ENCODE measurements at places on chromosomes 11 and 22. TPM values are rescaled to one million over a fixed set of nuclear protein-coding genes. Genes with fewer than 3 reads are reported as not detected.

- no peaks in the 10 kb centered on the region for H3K36me3 ChIP-seq
- no peak overlapping the region for H3K27ac ChIP-seq
- DNase-seq = no peak
- H3K4me1 ChIP-seq = peaks cover 6% of the 10 kb centered on the region
These were observed 591.3 kb upstream of the ARHGAP42 start for GRCh38 chr11:100095809-100096208.

DNA sequence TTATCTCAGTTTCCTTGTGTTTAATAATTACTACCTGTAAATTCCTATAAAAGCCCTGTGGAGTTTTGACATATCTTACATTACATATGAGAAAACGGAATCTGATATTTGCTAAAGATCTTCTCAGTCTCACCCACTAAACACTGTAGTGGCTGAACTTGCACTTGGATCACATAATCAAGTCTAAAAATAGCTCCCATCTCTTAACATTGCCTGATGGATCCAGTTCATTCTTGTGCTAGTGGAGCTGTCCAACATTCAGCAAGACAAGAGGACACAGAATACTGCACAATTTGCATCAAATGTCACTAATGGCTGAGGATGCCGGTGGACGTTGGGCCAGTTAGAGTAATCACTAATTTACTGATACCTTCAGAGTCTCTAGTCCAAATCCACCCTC, 569.9 kb upstream of the ANO5 start:
- H3K27me3 ChIP-seq = no peaks in the 10 kb centered on the region
- no peak for DNase-seq
- no peak overlapping the region for H3K4me3 ChIP-seq
- no peaks in the 10 kb centered on the region for H3K4me1 ChIP-seq

GRCh38 chr22:49481659-49482399, 345.8 kb downstream of the BRD1 start:
- no peaks in the 10 kb centered on the region for H3K27me3 ChIP-seq
- H3K36me3 ChIP-seq = no peaks in the 10 kb centered on the region
- no peak overlapping the region for H3K27ac ChIP-seq

GRCh38 chr11:126452241-126453101, 97.0 kb downstream of the ST3GAL4 start:
- H3K36me3 ChIP-seq = no peaks in the 10 kb centered on the region
- H3K27ac ChIP-seq = no peak overlapping the region
- H3K4me1 ChIP-seq = no peaks in the 10 kb centered on the region

DNA sequence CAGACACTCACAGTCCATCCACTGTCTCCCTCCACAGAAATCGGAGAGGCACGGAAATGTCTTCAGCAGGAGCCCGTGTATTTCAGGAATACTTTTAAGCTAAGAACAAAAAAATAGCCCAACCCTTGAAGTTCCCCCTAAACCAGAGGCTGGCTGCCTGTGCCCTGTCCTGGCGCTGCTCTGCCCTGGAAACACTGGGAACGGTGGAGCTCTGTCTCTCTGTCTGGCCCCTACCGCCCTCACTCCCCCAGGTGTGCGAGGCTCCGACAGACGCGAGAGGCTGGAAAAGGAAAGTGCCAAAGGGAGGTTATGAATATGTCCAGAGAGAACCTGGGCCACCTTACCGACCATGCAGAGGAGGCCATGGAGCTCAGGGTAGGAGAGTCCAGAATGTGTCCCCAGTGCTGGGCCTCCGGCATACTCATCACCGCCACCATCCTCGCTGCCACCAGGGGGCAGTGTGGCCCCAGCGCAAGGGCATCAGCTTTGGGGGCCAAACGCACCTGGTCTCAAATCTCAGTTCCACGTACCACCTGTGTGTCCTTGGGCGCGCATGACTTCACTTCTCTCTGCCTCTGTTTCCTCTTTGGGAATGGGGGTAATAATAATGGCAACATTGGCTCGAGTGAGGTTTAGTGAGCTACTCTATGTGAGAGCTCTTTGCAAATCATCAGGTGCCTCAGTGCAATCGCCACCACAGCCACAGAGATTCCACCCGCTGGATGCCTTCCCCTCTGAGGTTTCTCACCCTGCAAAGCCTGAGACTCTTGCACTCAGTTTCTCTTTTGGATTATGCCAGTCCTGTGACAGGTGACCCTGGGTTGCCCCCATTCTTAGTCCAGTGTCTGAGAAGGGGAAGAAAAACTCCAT, 10.4 kb upstream of the SLCO2B1 start:
- H3K27ac ChIP-seq = no peak overlapping the region
- peak; percentile 33 for DNase-seq
- H3K4me1 ChIP-seq = no peaks in the 10 kb centered on the region
- H3K36me3 ChIP-seq = no peaks in the 10 kb centered on the region
- no peak overlapping the region for H3K4me3 ChIP-seq
- no peaks in the 10 kb centered on the region for H3K27me3 ChIP-seq

DNA sequence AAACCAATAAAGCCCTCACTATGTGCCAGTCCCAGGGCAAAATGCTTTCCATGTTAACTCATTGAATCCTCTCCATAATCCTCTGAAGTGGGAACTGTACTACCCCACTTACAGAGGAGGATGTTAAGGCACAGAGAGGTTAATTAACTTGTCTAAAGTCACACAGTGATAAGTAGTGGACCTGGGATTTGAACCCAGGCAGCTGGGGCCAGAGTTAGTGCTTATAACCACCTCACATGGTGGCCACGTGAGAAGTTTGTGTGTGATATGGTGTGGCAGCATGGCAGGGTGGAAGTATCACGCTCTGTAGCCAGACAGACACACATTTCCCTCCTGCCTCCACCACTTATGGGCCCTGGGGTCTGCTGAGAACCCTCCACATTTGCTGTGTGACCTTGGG, 16.5 kb downstream of the PARVG start:
- H3K4me3 ChIP-seq = no peak overlapping the region
- H3K27ac ChIP-seq = no peak overlapping the region
- H3K27me3 ChIP-seq = no peaks in the 10 kb centered on the region
- no peak for DNase-seq
- no peaks in the 10 kb centered on the region for H3K4me1 ChIP-seq
- H3K36me3 ChIP-seq = no peaks in the 10 kb centered on the region

DNA sequence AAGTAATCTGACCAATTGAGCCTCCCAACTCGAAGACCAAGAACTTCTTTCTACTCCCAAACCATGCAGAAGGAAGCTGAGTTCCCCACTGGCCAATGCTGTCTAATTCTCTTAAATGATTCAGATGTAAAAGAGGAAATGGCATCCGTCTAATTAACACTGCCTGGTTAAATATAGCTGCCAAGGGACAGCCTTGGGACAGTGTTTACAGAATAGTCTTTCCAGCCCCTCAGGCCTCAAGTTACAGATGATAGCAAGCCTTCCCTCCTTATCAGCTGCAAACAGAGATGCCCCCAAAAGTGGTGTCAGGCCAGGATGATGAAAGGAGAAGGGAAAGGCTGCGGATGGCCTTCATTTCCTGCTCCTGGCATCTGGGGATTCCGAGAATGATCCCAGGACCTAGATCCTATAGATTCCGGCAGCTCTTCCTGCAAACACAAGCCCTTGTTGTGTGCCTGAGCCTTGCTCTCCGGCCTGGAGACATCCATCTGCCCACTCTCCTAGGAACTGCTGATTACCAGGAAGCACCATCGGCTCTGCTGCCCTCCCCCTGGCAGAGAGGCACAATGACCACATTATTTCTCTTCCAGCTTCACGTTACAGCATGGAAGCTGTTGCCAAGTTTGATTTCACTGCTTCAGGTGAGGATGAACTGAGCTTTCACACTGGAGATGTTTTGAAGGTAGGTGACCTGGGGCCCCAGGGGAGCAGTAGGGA, 13.5 kb upstream of the TMA7B start:
- H3K27me3 ChIP-seq = no peaks in the 10 kb centered on the region
- no peaks in the 10 kb centered on the region for H3K36me3 ChIP-seq
- no peak overlapping the region for H3K27ac ChIP-seq
- no peak for DNase-seq
- peaks cover 8% of the 10 kb centered on the region for H3K4me1 ChIP-seq

DNA sequence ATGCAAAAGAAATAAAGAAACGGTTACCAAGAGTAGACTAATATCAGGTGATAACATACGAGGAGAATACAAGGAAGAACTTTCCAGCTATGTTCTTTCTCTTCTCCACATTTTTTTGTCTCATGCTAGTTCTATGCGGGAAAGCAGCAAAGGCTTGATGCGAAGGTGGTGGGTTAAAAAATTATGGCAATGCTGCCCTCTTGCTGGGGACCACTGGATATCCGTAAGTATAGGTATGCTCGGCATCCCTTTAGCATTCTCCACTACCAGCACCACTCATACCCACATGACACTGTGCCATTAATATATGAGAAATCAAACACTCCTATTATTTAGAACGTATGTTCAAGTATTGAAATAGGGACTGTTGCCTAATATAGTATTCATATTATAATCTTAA, 776.4 kb downstream of the LRRC4C start:
- H3K4me1 ChIP-seq = peaks cover 4% of the 10 kb centered on the region
- no peak overlapping the region for H3K4me3 ChIP-seq
- no peak for DNase-seq

GRCh38 chr11:88555018-88555828, 217.7 kb upstream of the CTSC start:
- H3K4me3 ChIP-seq = no peak overlapping the region
- H3K36me3 ChIP-seq = no peaks in the 10 kb centered on the region
- no peaks in the 10 kb centered on the region for H3K27me3 ChIP-seq
- DNase-seq = no peak

DNA sequence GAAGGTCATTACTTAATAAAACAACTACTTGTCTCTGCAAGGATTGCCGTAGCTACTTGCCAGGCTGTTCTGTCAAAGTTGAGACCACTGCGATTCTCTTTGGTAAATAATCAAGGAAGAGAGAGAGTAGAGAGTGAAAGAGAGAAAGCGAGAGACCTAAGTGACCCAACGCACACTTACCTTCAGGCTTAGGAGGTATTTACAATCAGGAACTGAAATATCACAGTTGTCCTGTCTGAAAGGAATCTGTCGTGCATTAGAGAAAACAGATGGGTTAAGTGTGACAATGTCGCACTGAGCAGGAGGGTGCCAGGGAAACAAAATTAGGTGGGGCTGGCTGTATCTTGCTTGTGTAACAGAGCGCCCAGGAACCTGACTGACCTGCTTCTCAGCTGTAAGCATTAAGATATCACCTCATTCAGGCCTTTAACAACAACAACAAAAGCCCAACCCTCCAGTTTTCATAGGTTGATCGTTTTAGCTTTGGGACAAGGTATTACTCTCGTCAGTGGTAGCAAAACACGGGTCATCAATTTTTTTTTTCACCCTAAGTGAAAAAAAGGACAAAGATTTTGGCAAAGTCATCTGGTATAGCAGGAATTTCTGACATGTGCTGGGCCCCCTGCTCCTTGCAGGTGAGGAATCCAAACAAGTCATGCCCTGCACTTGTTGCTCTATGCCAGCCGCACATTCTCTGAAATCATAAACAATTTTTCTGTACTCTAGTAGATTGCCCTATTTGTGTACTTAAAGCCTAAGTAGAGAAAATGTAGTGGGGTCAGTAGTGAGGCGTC, at the start of gene MUC15:
Gene MUC15 (minus strand): TSS at position 403 of the 794 bp plus-strand sequence. CDS start 5,169 bp downstream, outside the sequence.
- no peaks in the 10 kb centered on the region for H3K27me3 ChIP-seq
- peaks cover 6% of the 10 kb centered on the region for H3K4me1 ChIP-seq
- no peaks in the 10 kb centered on the region for H3K36me3 ChIP-seq
- H3K4me3 ChIP-seq = no peak within 1 kb of the TSS
- no peak for DNase-seq

DNA sequence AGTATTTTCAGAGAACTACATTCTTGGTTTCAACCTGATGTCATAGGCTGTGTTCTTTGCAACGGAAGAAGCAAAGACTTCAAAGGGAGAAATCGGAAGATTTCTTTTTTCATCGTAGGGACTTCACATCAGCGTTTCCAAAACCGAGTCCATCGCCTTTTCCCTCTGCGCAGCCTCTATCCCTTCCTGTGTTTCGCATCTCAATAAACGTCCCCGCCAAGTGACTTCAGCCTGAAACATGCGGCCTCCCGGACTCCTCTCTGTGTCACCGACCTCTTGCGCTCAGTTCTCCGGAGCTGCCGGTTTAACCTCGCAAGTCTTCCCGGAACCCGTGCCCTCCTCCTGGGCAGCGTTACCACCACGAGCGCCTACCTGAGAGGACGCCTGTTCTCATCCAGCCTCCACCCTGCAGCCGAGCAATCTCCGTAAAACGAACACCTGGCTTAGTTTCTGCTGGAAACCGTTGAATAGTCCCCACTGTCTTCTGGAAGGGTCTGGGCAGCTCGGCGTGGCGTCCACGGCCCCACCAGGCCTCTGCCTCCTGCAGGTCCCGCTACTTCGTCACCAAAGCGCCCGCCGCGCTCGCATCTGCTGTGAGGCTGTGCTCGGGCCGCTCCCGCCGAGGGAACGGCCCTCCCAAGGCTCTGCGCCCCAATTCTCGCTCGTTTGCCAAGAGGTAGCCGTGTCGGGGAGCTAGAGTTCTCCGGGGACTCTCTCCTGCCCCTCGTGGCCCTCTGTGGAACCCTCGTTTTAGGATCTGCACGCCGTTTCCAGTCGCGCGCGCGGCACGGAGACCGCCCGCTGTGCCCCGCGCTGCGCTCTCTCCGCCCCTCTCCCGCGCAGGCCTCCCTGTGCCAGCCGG, at the start of gene GLB1L3:
Gene GLB1L3 (plus strand): TSS at position 846 of the 862 bp plus-strand sequence. CDS start 362 bp downstream, outside the sequence.
- peaks cover 16% of the 10 kb centered on the region for H3K4me1 ChIP-seq
- H3K27ac ChIP-seq = no peak within 1 kb of the TSS
- peak; percentile 85 for DNase-seq
- peaks cover 2% of the 10 kb centered on the region for H3K36me3 ChIP-seq

DNA sequence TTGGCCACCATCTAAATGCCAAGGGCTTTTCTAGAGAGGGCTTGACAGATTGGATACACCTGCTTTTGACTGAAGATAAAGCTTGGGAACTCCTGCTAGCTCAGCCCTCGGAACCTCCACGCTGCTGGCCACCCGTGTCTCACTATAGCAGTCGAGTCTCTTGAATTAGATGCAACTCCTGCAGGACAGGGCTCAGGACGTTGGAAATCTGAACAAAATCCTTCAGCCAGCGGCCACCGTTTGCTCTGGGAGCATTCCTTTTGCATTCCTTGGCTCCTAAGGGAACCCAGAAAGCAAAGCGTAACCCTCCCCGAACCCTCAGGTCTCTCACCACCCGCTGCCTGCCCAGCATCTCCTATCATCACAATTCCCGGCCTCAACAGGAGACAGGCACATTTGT, 77.8 kb downstream of the GRIK4 start:
- peaks cover 17% of the 10 kb centered on the region for H3K4me1 ChIP-seq
- H3K27me3 ChIP-seq = no peaks in the 10 kb centered on the region
- no peak for DNase-seq
- no peak overlapping the region for H3K4me3 ChIP-seq
- H3K27ac ChIP-seq = no peak overlapping the region

FAR1 gene
- polyA plus RNA-seq = 17.2 TPM

SLC35E4 gene
- polyA plus RNA-seq = 7.8 TPM

OR8G1 gene
- not detected for polyA plus RNA-seq

OLFML1 gene
- polyA plus RNA-seq = 0.03 TPM

OR56A4 gene
- 0.17 TPM for polyA plus RNA-seq

TEX12 gene
- polyA plus RNA-seq = not detected
